Jurkat, Clone E6-1 (cell line): ENCODE measurements at places on chromosomes 11 and 22.
A peak's percentile ranks its signal among the peaks of the same experiment; 100 is the strongest.

DNA sequence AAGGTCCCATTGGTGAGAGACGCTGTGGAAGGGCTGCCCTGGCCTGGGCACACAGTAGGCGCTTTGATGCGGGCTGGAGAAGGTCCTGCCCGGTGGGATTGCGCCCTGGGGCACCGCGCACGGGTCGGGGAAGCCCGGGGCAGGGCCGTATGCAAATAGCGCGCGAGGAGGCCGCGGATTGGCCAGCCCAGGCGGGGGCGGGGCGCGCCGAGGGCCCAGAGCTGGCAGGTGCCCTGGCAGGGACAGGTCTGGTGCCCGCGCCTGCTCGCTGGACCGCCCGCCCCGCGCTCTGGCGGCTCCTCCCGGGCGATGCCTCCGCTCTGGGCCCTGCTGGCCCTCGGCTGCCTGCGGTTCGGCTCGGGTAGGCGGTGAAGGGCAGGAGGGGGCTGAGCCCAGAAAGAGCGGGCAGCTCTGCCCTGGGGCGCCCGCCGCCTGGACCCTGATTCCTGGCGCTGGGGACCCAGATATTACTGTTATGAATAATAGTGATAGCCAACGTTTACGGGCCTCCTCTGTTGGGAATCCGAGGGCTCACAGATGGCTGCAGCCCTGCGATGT lies at the start of gene UPK3A:
UPK3A (plus strand) TSS at position 245 of the 558 bp plus-strand sequence; CDS start at position 310, 65 bp downstream.
- no peak for DNase-seq

DNA sequence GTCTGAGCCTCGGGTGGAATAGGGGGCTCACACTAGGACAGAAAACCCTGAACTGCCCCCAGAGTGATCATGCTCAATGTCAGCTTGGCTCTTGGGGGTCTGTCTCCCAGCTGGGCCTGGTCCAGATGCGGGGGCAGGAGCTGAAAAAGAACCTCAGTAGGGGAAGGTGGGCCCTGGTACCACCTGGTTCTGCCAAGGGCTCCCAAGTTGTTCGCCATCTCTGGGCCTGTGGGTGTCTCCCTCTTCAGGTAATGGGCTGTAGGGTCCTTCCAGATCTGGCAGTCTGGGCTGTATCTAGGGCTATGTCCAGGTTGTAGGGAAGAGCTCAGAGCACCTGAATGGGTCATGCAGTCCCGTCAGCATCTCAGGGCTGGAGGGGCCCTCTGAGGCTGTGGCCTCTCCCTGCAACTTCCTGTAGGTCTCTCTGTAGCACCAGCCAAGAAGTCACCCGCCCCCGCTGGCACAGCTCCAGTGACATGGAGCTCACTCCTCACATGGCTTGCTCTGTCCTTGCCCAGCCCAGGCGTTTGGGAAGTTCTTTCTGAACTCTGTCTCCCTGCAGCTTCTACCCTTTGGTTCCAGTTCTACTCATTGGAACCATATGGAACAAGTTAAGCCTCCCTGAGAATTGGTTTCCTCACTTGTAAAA lies 33.0 kb upstream of the SOX10 start:
- DNase-seq = no peak

DNA sequence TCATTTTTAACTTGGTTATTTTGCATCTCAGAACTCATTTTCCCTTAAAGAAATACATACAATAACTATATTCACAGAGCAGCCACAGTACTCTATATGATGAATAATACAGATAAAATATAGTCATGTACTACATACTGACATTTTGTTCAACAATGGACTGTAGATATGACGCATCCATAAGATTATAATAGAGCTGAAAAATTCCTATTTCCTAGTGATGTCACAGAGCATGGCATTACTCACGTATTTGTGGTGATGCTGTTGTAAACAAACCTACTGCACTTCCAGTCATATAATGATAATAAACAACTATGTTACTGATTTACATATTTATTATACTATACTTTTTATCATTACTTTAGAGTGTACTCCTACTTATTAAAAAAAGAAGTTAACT lies 38.7 kb downstream of the NARS2 start:
- DNase-seq = no peak

GRCh38 chr11:94869186-94869585 lies 101.0 kb downstream of the AMOTL1 start:
- DNase-seq = no peak

DNA sequence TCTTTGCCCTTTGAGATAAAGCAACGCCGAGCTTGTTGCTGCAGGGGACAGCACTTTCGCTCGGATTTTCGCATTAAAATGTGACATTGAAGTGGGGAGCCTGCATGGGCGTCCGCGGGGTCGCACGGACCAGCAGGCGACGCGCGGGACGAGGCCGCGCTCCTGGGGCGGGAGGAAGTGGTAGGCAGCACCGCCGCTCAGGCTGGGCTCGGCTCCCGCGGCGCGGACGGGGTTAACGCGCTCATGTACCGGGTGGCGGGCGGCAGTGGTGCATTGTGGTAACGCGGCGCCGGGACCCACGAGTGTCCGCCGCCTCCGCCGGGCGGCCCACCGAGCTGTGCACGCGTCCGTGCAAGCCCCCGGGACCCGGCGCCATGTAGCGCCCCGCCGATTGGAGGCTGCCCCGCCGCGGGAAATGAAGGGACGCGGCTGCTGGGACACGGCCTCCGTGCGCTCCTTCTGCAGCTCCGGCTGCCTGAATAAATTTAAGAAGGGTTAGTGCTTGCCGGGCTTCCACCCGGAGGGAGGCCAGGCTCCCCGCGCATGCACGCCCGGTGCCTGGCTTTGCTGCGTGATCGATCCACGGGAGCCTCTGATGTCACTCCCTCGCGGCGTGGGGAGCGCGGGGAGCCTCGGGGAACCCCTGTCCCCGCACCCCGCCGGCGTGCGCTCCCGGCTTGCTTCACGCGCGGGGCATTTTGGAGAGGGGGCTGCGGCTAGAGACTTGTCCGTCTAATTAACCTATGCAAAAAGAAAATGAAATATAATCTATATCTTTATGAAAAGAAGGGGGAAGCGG lies 127.7 kb downstream of the OSBP2 start:
- no peak for DNase-seq

DNA sequence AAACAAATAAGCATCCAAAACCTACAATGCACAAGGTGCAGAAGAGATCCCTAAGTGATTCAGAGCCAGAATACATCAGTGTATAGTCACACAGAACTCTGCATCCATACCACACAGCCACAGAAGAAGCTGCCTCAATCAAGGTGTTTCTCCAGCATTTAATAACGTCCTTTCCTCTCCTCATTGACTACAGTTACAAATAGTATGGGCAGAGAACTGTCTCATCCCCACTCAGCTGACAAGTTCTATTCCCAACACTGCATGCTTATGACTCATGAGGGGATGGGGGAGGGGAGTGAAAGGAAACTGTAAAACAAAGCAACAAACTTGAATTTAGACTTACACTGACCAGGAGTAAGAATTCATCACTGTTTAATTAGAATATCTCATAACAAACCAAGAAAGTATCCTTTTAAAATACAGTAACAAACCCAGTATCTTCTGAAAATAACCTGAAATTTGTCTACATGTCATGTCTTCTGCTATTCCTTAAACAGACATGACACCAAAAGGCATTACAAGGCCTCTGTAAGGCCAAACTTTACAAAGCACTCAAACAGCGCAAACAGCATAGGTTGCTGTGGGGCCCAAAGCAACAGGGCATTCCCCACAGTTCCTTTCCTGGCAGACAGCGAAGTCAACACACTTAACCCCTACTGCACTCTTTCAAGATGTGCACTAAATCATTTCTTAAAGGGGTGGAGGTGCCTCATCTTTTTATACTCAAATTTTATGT lies 29.3 kb downstream of the CELF1 start:
- no peak for DNase-seq

- no peak for DNase-seq
These were observed 69.2 kb downstream of the FANCF start for GRCh38 chr11:22556381-22556780.

- DNase-seq = no peak
These were observed 121.2 kb downstream of the C11orf58 start for GRCh38 chr11:16859651-16860050.

DNA sequence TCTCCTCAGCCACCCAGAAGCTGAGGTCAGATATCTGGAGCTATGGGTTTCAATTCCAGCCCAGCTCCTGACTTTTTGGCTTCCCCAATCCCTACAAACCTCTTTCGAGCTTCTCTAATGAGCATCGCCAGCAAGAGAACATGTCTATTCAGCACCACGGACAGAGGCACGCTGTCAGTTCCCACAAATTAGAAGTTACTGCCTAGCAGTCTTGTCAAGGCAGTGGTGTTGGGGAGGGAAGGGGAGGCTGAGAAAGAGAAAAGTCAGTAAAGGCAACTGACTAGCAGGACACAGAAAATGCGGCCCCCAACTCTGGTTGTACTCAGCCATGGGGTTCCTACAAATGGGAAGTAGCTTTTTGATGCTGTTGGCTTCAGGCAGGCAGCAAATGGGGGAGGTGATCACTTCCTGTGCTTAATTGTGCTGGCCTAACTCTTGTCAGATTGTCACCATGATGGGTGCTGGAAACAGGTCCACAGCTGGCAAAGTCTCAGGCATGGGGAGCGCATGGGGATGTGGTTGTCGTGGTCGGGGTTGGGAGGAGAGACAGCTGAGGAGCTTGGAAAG lies 205.9 kb downstream of the ST3GAL4 start:
- DNase-seq = peak; percentile 64

- no peak for DNase-seq
These were observed 48.0 kb upstream of the SLC5A1 start for GRCh38 chr22:31995046-31995445.

DNA sequence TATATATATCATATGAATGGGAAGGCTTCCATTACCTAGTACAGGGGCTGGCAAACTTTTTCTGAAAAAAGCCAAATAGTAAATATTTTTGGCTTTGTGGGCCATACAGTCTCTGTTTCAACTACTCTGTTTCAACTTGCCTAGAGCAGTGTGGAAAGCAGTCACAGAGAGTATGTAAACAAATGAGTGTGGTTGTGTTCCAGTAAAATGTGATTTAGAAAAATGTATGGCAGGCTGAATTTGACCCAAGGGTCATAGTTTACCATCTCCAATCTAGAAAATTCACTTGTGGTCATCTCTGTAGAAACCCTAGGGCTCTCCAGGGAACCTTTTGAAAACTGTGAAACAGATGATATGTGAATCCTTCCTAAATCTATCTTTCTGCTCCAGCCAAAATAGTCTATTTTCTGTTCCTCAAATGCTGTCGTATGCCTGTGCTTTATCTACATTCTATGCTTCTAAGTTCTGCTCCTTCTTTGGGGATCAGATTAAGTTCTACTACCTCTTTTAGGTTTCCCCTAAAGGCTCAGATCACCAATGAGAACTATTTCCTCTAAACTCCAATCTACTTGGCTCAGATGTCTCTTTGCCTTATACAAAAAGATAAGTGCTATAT lies 356.2 kb downstream of the METTL15 start:
- DNase-seq = no peak

GRCh38 chr11:122592641-122593040 lies 62.9 kb upstream of the UBASH3B start:
- no peak for DNase-seq

- no peak for DNase-seq
These were observed 557 bp downstream of the RANGAP1 start for GRCh38 chr22:41285441-41285819.

DNA sequence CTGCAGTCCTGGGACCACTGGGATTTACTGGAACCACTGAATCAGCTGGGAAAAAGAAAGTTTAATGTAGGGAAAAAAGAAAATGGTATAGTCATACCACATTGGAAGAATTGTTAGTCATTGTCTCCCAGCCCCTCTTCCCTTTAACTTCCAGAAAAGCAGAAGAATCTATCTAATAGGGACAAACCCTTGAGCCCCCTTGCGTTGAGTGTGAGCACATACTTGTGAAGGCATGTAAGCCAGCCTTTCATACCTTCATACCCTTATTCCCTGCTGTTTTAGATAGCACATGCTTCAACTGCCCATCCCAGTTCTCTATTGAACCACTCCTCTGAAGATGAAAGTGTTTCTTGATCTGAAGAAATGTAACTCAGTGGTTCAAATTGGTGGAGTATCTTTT lies 6.6 kb downstream of the TREH start:
- DNase-seq = no peak

- DNase-seq = no peak
These were observed 321.0 kb downstream of the DDX10 start for GRCh38 chr11:108985945-108986279.

DNA sequence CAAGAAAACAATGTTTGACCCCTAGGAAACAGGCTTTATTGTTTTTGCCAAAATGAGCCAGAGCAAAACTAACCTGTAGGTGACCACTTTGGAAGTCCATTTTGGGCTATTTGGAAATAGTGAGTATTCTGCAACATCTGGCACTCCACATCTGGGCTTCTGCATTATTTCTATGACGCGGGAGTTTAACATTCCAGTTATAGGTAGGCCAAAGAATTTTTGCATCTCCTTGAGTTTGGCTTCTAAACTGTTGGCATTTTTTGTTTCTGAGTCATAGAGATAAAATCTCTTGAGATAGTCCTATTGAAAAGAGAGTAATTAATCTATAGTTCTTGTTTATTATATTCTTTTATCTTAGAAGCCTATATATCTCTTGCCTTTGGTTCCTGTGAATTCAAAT lies 2.9 kb downstream of the MMP7 start:
- DNase-seq = no peak

GRCh38 chr11:111330234-111330893 lies 32.0 kb downstream of the POU2AF3 start:
- DNase-seq = no peak

- no peak for DNase-seq
These were observed 140.7 kb upstream of the CTSC start for GRCh38 chr11:88478136-88478815.

- no peak for DNase-seq
These were observed 344.9 kb downstream of the DYNC2H1 start for GRCh38 chr11:103453915-103454709.

DNA sequence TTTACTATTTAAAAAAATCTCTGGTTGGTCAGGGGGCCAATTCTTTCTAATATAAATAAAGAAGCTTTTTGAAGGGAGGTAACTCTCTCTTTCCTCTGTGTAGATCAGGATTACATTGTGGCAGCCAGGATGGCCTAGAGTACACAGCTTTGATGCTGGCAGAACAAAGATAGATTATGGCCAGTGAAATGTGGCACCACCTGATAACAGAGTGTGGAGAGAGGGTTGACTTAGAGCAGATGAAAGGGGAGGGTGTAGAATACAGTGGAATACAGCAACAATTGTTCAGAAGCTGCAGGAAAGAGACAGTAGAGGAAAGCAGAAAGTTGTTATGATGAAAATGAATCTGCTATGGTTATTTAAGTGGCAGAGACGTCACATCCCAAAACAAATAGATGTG lies 99.0 kb downstream of the FAR1 start:
- DNase-seq = peak; percentile 20

- no peak for DNase-seq
These were observed 11.3 kb downstream of the CUL5 start for GRCh38 chr11:108019870-108020540.

GRCh38 chr11:61947486-61948210 lies 2.5 kb upstream of the BEST1 start:
- DNase-seq = peak; percentile 51

- no peak for DNase-seq
These were observed 462.4 kb upstream of the LRRC4C start for GRCh38 chr11:41921746-41922390.

GRCh38 chr11:77522215-77522614 lies 48.3 kb upstream of the PAK1 start:
- no peak for DNase-seq

DNA sequence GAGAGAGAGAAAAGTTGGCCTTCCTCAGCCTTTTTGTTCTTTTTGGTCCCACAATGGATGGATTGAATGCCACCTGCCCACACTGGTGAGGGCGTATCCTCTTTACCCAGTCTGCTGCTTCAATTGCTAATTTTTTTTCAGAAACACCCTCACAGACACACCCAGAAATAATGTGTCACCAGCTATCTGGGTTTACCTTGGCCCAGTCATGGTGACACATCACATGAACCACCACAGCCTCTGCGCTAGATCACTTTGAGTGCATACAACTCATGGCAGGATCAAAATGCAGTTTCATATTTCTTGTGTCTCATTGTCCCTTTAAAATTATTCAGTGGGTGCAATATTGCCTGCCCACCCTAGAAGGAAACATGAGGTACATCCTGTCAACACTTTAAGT lies 63.3 kb downstream of the ADAMTS15 start:
- no peak for DNase-seq
